ENCODE measurements at places on chromosomes 4 and X.

GRCh38 chr4:132540797-132541196 is 608.3 kb upstream of the PCDH10 start:
- no peak for DNase-seq

- DNase-seq, result no peak
These were observed 141.3 kb downstream of the MGST2 start for GRCh38 chr4:139806929-139807328.

DNA sequence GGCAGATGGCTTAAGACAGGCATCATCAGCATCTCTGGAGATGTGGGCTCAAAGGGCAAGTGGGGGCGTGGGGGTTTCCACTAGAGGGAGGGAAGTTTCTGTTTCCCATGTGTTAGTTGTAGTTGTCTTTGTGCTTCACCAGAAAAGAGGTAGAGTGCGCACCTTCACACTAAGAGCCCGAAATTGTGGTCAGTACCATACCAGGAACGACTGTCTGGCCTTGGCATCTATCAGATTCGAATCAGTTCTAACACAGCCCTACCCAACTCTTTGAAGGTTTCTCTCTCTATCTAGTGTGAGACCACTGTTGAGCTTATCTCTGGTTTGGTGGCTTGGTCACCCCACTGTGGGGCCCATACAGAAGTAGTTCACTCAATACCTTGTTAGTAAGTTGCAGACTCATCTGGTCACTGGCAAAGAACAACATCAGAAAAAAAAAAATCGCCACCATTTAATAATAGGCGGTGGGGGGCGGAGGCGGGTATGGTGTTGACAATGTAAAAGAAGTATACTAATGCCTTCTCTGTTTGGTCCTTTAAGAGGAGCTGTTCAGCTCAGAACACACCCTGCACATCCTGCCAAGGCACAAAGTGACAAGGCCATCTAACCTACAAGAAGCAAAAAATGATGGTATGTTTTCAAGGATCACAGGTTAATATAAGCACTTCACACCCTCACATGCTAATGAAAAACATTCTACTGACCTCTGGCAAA is 71.1 kb downstream of the NYX start:
- DNase-seq, result no peak

DNA sequence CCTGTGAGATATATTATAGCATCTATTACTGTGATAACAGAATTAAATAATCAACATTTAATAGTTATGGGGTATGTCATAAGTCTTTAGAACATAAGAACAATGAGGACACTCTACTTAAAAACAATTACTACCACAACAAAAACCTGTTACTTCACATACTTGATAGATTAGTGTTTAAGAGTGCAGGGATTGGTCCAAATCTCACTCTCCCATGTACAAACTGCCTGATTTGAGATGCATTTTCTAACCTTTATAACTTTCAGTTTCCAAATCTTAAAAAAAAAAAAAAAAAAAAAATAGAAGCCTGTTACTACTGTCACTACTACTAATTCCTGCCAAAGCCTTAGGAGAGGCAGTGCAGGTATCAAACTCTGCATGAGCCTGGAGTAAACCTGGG is 5.6 kb downstream of the PCDH18 start:
- no peak for DNase-seq
